ENCODE measurements at places on chromosomes 6 and 20.

GRCh38 chr6:102405860-102406259, 1012.4 kb downstream of the GRIK2 start:
- DNase-seq: no peak

DNA sequence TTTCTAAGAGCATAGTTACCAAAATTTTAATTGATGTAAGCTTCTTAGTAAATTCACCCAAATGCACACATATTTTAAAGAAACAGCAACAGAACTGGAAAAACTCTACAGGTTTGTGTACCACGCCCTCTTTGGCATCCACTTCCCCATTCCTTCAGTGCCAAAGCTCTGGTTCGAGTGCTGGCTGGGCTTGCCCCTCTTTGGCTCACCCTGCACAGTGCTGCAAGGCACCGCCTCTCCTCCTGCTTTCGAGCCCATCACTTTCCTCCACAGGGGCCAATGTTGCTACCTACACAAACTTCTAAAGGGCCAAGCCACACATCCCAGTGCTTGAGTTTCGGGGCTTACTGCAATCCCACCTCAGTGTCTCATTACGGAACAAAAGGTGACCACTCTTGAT, 9.6 kb downstream of the LRP11 start:
- no peak for DNase-seq

DNA sequence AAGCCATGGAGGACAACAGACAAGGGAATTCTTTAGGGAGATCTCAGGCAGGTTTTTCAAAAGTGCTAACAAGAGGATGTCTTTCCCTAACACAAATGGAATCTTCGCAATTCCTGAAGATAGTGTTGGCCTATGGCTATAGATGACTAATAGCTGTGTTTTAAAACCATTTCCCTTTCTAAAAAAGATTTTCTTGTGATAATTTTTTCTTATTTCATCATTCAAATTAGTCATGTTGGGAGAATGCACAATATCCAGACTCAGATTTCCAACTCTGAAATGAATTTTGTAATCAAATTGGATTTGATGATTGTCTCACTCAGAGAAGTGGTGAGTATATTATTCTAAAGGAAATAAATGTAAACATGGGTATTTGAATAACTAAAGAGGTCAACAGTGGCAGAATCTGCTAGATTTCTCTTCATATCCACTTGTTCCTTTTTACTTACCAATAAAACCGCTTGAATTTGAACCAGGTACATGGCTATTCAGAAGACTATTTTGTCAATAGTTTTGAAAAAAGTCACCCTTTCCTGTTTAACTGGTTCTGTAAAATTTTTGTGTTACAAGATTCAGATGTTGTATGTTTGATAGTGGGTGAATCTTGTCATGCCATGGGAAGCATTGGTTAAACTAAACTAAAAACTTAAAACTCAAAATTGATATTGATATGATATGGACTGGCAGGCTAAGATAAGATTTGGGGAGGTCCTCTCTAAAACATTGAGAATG, 1223.7 kb upstream of the EYS start:
- no peak for DNase-seq

DNA sequence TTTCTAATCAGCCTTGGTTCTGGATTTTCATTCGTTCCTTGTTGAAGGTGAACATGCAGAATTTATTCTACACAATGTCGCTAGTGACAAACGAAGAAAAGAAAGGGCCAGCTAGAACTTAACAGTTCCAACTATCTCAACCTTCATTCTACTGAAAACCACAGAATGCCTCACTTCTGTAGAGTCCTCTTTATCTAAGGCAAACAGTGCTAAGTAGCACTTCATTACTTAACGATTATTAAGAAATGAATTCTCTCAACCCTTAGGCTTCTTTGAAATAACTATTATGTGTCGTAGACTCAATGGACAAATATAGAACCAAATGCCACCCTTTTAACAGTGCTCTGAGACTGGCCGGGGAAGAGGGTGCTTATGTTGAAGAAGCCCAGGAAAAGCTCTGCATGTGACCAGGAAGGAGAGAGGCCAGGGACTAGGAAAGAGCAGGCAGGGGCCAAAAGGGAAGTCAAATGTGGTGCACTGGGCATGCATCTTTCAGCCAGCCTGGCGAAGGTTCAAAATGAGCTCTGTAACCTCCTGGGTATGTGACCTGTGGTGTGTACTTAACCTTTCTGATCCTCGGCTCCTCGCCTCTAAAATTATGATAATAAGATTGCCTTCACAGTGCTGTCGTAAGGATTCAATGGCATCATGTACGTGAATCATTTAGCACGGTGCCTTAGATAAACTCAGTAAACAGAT, 55.4 kb upstream of the BMP2 start:
- DNase-seq: no peak

GRCh38 chr6:33812669-33813068, 8.9 kb upstream of the MLN start:
- DNase-seq: no peak

DNA sequence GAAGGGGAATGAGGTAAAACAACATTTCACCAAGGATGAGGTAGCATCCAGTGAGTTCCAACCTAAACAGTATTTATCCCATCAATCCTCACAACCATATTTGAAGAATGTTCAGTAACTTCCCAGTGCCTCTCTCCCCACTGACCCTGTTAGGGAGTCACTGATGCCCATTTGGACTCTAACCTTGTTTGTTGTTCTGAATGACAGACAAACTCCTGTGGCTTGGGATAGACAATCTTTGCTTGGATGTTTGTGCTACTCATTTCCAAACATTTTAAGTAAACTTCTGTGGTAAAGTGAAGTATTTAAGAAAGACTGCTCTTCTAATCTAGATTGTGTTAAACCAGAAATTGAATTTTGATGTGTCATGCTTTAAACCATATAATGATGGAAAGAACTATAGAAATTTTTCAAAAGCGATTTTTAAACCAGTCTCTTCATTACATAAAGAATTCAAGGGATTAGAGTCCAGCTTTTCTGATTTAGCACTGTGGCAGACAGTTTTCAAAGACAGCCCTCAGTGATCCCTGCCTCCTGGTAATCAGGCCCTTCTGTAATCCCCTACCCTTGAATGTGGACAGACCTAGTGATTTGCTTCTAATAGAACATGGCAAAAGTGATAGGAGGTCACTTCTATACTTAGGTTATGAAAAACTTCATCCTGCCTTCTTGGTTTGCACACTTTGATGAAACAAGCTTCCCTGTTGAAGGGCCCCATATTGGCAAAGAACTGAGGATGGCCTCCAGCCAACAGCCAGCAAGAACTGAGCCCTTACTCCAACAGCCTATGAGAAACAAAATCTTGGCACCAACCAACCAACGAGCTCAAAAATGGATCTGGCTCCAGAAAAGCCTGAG, 191.6 kb downstream of the DST start:
- DNase-seq: no peak

GRCh38 chr6:30876039-30876730, 8.1 kb upstream of the DDR1 start:
- DNase-seq: no peak
